MG63 (cell line): ENCODE measurements at places on chromosomes 1 and 21. TPM values are rescaled to one million over a fixed set of nuclear protein-coding genes. Genes with fewer than 3 reads are reported as not detected.

GRCh38 chr1:212651521-212651920, 43.0 kb downstream of the ATF3 start:
- peak; percentile 61 for DNase-seq

DNA sequence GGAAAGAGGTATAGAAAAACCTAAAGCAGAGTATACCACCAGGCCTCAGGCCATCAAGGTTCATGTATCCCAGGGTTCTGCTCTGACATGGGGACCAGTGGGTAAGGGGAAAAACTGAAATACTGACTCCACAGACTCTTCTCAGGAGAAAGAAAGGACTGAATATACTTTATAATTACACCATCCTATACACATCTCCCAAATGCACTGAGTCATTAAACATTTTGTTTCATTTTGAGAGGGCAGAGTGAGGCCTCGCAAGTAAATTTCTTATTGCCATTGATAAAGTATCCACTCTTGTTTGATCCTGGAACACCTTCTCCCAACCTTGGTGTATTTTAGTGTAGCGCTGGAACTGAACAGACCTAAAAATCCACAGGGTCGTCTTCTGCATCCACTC, 247.9 kb downstream of the SLC45A1 start:
- no peak for DNase-seq

GRCh38 chr1:110059133-110059863, 11.2 kb downstream of the ALX3 start:
- DNase-seq: no peak

BACE2 gene
- 211 and 220 TPM in 2 replicates for total RNA-seq

KRTAP21-2 gene
- total RNA-seq: not detected in 2 replicates

DNA sequence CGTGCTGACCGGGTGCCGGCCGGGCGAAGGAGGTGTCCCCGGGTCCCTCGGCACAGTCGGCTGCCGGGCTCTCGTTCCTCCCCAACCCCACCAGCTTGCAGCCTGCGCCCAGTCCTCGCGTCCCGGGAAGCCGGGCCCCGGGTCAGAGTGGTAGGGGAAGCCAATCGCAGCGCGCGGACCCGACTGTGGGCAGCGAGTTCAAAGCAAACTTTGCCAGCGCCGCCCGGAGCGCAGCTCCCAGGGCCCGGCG, 328 bp downstream of the MYCL start:
- DNase-seq: peak; percentile 52

DNA sequence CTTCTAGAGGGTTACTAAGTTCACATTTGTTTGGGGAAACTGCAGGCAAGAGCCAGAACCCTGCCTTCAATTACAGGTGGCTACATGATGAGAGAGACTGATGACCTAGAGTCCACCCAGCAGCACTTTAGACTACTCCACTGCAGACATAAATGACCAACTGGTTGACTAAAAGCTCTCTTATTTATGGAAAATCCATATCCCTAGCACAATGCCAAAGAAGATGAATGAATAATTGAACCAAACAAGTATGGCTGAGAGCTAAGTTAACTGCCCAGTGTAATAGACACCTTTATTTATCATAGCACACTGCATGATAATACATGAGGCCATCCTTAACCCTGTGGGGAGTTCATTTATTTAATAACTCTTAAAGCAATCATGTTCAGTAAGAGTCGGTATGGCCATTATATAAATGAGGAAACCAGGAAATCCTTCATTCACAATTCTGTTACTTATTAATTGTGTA, 60.4 kb downstream of the IL12RB2 start:
- no peak for DNase-seq

DNA sequence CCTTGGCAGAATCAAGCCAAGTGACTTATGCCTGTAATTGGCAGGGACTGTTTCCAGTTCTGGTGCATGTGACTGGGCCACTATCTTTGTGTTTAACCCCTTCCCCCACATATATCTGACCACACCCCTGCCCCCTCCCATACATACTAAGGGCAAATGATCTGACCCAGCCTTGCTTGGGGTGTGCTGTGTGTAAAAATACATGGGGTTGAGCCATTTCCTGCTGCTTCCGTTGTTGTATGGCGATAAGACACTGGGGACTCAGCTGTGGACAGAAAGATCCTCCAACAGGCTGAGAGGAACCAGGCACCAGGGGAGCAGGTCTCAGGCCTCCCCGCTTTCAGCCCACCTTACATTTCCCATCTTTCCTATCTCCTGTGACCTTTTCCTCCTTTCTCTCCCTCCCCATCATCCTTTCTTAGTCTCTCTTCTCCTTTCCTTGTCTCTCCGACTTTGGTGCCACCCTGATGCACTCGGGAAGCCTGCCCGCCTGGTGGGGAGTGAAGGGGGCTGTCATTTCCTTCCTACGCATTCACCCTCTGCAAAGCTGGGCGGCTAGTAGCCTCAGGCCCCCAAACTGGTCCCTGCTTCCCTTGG, 39.7 kb downstream of the TMCC2 start:
- DNase-seq: no peak

- DNase-seq: no peak
Measured at GRCh38 chr1:20180844-20181207, 5.1 kb upstream of the UBXN10 start.

GRCh38 chr1:161869291-161869690, 103.2 kb downstream of the ATF6 start:
- DNase-seq: no peak

BGLAP gene
- total RNA-seq: 2.3 TPM in 1 of 2 replicates, not detected in the other

GRCh38 chr1:11352816-11353799, 80.1 kb downstream of the UBIAD1 start:
- no peak for DNase-seq

SPATC1L gene
- total RNA-seq: 2.0 and 2.4 TPM in 2 replicates

GRCh38 chr1:145695821-145696629, 11.1 kb downstream of the PDZK1 start:
- DNase-seq: no peak

DNA sequence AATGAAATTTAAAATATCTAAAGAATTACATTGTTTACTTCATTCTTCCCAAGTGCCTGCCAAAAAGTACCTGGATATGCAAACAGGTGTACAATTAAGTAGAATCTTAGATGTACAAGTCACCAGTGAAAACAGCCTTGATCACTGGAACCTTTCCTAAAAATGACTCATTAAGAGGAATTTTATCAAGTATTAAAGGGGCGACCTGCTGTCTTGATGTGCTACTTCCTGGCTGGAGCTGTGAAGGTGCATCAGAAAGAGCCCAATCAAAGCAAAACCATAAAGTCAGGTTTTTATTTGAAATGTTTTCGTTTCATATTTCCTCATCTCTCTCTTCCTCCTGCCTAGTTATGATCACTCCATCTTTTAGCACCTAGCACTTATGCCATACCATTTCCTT, 33.4 kb downstream of the IFI44 start:
- no peak for DNase-seq

ZSWIM5 gene
- 0.12 and 0.56 TPM in 2 replicates for total RNA-seq

- DNase-seq: no peak
Measured at GRCh38 chr21:42151948-42152220, 67.1 kb upstream of the ABCG1 start.

GUCA2A gene
- total RNA-seq: not detected in 2 replicates

DNA sequence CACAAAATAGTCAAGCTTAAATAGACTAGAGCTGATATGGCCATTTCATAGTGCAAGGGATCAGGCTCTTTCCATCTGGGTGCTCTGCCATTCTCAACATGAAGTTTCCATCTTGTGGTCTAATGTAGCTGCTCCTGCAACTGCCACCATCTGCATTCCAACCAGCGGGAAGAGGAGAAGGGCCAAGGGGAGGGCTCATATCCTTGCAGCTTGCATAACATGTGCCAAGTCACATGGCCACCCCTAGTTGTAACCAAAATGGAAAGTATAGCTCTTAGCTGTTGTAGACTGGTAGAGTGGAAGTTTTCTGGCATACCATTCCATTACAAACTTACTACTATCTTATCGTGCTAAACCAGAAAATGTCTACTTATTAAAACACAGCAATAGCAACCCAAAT, 38.9 kb upstream of the IVNS1ABP start:
- no peak for DNase-seq

TMEM52 gene
- not detected in 2 replicates for total RNA-seq

GRCh38 chr1:15436881-15437442, 1.3 kb upstream of the CTRC start:
- DNase-seq: no peak

DNA sequence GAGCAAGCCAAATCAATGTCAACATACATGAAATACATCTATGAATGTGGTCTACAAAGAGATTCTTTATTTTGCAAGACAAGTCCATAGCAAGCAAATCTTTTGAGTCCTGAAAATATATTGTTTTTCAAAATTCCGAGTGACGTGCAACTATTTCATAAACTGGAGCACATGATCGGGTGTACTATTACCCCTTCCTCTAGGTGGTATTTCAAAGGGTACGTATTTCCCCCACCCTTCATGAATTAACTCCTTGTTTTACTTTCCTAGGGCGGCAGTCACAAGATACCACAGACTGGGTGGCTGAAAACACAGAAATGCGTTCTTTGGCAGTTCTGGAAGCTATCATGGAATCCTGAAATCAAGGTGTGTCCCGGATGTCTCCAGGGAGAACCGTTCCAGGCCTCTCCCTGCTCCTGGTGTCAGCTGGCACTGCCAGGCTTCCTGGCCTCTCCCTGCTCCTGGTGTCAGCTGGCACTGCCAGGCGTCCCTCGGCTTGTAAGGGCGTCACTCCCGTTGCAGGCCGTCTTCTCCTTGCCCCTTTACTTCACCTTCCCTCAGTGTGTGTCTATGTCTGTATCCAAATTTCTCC, 55.3 kb downstream of the RIPK4 start:
- no peak for DNase-seq

USP33 gene
- 68.1 and 81.6 TPM in 2 replicates for total RNA-seq

MROH7 gene
- total RNA-seq: not detected in 2 replicates

UMODL1 gene
- not detected in 2 replicates for total RNA-seq

DNA sequence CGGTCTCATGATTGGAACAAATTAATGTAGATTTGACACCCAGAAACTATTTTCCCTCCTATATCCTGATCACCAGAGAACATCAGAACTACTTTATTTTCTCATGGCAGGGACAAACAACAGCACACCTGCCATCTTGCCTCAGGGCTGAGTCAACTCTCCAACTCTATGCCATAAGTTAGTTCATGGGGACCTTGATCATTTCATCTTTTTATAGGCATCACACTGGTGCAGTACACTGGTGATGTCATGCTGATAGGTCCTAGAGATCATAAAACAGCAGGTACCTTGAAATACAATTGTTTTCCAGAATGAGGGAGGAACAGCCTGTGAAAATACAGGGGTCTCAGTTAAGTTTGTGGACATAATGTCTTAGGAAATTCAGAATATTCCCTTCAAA, 45.8 kb downstream of the EDN2 start:
- DNase-seq: no peak

FRRS1 gene
- total RNA-seq: 4.1 and 7.8 TPM in 2 replicates

DNA sequence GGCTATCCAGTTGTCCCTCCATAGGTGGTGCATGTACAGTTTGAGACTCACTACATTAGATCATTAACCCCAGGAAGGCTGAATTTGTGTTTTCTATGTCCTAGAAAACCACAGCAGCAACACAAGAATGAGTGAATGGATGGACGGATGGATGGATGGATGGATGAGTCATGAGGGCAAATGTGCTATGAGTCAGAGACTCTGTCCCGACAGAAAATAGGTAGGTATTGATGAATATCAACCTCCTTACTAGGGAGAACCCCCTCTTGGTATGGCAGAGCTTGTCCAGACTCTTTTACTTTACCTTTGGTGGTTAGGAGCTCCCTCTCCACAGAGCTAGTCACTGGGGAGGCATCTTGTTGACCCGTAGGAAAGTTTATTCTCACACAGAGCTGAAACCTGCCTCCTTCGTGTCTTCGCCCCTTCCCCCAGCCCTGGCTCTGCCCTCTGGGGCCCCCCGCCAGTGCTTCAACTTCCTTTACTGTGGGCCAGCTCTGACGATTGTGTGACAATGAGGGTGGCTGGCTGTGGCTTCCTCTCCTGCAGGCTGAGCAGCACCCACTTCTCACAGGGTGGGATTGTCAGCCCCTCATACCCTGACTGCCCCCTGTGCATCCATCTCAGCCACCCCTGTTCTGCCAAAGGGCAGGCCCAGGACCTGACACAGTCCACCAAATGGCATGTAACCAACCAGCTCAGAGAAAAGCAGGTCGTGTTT, 145.2 kb downstream of the FOXD2 start:
- no peak for DNase-seq

WASF2 gene
- 13.9 and 15.5 TPM in 2 replicates for total RNA-seq

GRCh38 chr1:59028048-59028447, 244.2 kb upstream of the JUN start:
- DNase-seq: no peak

TTC39A gene
- total RNA-seq: 0.82 TPM in 1 of 2 replicates, not detected in the other

DNA sequence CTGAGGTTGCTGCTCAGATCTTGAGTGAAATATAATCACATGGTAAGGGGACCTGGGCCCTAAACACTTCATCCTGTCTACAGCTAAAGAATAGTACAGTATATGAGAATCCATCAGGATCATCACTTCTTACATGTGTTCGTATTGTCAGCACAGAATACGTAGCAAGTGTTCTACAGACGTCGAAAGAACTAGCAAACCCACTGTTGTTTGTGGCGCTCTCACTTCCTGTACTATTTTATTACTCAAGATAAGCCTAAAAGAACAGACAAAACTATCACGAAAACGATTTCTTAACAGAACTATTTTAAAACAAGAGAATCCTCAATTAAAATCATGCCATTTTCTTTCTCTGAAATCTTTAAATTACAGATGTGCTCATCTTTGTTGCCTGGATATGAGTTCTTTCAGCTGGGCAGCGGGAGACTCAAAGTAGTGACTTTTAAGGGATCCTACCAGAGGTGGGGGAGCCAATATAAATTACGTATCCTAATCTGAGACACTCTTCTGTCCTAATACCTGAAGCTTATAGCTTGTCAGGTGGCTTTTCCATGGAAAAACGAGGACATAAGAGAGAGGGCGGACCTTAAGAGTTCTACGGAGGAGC, 724 bp downstream of the ST7L start:
- no peak for DNase-seq
